ENCODE measurements at places on chromosomes 7 and 10.

DNA sequence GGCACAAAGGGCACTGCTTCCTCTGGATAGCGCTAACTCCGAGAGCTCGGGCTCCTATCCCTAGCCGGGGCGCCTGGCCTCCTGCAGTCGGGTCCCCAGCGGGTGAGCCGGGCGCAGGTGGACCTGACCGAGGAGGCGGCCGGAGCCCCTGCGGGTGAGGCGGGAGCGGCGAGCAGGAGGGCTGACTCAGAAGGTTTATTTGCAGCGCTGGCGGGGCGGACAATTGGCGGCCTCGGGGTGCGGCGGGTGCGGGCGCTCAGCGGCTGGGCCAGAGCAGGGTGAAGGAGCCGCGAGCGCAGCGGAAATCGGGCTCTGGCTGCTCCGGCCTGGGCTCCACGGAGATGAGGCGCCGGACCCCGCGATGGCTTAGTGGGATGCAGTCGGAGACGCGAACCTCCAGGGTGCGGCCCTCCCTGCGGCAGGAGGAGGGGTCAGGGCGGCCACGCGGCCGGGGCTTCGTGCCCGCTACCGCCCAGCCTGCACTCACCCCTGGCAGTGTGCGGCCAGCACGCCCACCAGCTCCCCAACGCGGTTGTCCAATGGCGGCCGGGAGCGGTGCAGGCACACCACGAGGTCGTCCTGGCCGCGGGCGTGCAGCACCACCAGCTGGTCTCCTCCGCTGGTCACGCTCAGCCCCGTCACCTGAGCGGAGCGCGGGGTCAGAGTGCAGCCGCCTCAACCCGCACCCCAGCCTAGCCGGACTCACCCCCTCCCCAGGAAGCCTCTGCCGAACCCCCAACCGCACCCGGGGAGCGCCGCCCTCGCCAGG is 16.1 kb downstream of the MYO1G start:
- DNase-seq: no peak

GRCh38 chr7:97022491-97023306 is 1.9 kb downstream of the DLX5 start:
- no peak for DNase-seq

GRCh38 chr10:50438049-50438936 is 185.5 kb downstream of the SGMS1 start:
- DNase-seq: no peak

GRCh38 chr10:62562101-62562500 is 187.9 kb downstream of the ZNF365 start:
- no peak for DNase-seq

DNA sequence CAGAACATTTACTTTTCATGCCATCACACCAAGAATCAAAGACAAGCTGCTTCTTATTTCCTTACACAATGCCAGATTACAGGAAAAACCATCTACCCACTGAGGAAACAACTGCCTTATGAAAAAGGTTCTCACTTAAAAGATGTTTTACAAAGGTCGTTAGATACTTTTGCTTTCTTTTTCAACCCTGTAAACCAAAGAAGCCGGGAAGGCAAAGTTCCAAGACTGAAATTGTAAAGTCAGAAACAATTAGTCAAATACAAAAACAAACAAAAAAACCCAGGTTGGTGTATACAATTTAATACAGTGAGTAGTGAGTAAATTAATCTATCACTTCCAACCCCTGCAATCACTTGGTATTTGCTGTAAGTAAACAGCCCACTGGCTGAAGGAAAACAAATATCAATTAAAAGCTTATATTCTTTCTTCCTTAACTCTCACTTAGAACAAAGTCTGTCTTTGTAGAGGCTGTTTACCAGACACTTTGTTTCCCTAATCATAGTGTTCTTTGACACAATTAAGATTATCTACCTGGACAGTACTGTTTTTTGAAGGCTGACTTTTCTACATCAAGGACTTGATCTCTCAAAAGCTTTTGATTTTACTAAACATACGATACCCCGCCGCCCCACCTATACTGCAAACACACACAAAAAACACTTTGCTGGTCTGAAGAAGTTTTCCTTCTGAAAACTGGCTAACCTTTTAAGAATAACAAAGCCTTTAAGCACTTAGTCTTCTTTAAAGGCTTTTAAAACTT is 18.1 kb downstream of the ERLIN1 start:
- DNase-seq: no peak

GRCh38 chr7:81676813-81677212 is 93.0 kb downstream of the HGF start:
- DNase-seq: no peak

Data from activated effector memory CD4-positive, alpha-beta T cell treated with Interleukin-2 at 50 U/mL for 16 hours (primary cell).